Activated CD8-positive, alpha-beta memory T cell treated with anti-CD3 and anti-CD28 coated beads, Interleukin-2, amount 50 U/mL, for 4 hours (primary cell): ENCODE measurements at places on chromosomes 7 and 10.

GRCh38 chr10:43610636-43611035 lies 4.4 kb downstream of the ZNF485 start:
- no peak for DNase-seq

DNA sequence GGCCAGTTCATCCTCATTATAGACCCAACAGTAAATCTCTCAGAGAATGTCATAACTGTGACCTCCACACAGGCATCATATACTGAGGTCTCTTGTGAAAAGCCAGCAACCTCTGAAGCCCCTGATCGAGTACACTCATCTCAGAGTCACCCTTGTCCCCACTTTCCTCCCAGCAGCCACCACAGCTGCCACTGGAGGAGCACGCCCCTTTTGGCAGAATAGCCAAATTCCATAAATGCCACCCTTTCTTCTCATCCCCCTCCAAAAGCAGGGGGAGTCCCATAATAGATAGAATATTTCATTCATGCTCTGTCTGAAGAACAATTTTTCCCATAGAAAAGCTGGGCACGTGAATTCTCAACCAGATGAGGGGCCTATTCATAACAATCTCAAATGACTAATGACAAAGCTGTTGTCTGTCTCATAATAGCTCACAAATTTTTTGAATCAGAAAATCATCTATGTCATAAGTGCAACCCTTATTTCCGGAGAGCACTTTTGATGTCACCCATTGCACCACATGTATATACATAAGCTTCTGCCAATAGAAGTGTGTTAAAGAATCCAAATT lies 47.4 kb downstream of the SGMS1 start:
- no peak for DNase-seq

- DNase-seq: no peak
Observed at GRCh38 chr7:134451656-134452055, 7.2 kb downstream of the AKR1B1 start.

DNA sequence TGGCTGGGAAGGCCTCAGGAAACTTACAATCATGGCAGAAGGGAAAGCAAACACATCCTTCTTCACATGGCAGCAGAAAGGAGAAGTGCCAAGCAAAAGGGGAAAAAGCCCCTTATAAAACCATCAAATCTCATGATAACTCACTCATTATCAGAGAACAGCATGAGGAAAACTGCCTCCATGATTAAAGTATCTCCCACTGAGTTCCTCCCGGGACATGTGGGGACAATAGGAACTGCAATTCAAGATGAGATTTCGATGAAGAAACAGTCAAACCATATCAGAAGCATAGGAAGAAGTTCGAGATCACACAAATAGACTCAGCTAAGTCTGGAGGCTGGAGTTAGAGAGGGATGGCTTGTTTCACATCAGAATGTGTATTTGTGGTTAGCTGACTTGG lies 869.4 kb upstream of the PHF14 start:
- DNase-seq: no peak

DNA sequence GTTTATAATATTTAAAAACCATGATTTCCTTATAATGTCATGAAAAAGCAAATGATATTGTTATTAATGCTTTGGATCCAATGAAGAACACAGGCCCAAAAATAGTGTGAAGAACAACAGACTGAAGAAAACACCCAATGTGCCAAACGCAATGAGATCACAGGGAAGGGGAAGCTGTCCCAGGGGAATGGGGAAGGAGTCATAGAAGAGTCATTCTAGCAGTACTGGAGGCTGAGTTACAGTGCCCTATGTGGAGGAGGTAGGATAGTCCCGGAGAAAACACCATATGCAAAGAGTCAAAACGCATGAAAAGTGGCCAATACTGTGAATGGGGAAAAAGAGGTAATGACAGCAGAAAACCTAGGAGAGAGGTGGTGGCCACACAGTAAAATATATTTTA lies 50.9 kb downstream of the TPK1 start:
- DNase-seq: no peak

DNA sequence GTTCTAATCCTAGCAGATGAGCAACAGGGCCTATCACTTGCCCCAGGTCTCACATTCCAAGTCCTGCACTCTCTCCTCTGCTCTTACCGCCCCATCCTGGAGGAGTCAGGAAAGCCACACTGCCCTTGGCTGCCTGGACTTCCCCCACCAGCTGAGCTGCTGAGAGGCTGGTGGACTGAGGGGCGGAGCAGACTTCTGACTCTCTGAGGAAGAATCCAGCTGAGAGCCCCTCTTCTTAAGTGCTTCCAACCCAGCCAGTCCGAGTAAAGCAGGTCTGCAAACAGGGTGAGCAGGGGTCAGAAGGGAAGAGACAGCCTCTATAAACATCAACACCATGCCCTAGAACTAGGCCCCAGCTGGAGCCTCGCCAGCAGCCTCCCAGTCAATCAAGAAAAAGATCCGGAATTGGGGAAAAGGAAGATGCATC lies 92.4 kb upstream of the TMEM72 start:
- no peak for DNase-seq

GRCh38 chr10:127168261-127168660 lies 28.1 kb downstream of the INSYN2A start:
- no peak for DNase-seq
